Stimulated activated CD4-positive, alpha-beta T cell treated with anti-CD3 and anti-CD28 coated beads, Interleukin-15, amount 100 ng/mL, for 1 hour (primary cell): ENCODE measurements at places on chromosomes 5 and 9.

DNA sequence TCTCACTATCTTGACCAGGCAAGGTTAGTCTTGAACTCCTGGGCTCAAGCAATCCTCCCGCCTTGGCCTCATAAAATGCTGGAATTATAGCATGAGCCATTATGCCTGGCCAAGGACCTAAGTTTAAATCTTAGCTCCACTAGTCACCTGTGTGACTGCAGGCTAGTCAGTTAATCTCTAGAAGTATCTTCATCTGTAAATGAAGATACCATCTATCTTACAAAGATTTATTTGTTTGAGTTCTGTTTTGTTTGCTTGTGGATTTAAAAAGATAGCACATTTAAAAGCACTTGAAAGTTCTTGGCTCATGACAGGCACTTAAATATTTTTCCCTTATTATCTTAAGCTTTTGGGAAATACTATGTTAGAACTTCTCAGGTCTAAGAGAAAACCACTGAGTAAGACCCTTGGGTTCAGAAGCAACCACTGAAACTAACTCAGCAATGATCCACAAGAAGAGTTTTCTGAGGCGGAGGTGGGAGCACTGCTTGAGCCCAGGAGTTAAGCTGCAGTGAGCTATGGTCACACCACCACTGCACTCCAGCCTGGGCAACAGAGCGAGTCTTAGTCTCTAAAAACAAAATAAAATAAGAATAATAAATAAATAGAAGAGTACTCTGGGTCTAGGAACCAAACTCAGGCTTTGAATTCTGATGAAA lies 19.1 kb downstream of the TMEM245 start:
- DNase-seq, result no peak

DNA sequence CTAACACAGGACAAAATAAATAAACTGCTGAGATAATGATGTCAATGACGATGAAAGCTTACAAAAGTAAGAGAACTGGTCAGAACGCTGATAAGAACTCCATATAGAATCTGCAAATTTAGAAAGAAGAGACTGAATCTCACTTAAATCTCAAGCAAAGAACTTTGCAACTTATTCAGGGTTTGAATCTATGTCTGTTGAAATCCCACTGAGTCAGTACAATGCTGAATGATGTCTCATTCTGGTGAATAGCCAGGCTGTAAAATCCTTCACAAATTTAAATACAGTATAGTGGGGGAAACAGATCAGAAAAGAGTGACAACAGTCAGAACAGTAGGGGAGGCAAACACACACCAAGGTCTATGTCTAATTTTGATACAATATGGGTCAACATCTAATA lies 38.9 kb upstream of the NR3C1 start:
- no peak for DNase-seq

DNA sequence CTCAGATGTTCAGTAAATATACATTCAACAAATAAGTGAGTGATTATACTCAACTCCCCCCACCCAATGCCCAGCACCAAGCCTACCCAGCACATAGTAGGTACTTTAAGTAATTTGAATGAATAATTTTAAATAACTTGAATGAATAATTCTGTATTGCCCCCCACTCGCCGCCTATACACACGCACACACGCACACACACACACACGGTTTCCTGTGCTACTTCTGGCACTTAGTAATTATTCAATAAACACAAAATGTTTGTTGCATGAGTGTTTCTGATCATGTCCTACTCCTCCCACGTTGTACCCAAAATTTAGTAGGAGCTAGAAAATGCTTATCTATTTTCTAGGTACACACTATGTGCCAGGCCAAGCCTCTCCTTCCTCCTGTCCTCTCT lies 16.2 kb downstream of the PCDH12 start:
- no peak for DNase-seq

DNA sequence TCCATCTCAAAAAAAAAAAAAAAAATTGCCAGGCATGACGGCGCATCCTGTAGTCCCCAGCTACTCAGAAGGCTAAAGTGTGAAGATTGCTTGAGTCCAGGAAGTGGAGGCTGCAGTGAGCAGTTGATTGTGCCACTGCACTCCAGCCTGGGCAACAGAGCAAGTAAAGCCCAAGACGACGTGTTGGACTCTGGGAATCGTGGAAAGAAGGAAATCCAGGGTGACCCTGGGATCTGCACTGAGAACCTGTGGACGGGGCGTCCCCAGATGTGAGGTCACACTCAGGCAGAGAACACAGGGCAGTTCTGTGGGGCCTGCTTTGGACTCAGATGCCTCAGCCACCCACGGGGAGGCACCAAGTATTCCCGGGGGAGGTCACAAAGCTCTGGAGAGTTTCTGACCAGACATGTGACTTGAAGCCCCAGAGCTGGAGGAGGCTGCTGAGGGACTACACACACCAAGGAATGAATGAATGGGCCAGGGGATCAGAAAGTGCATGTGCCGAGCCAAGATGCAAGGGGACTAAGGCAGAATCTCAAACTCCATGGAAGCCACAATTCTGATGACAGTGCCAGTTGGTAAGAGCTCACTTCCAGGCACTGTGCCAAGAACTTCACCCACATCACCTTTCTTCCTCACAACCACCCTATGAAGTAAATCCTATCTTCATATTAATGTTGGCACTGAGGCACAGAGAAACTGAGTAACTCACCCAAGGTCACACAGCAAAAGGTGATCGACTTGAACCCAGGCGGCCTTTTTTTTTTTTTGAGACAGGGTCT lies 12.9 kb downstream of the DYNC2I2 start:
- no peak for DNase-seq

DNA sequence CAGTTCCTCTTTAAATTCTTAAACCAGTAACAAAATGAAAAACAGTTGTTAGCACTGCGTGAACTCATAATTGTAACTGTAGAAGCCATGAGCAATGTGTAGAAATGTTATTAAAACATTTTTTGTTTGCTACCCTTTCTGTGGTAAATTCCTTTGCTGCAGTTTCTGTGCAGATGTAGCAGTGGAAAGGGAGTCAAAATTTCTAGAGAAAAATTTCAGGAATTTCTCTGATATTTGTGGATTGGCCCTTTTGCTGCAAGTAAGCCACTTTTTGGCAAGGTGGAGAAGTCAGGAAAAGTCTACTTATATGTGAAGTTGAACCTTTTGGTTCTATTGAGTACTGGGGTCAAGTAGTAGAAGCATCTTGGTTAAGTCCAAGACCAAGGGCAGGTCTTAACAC lies 10.1 kb downstream of the FBXL7 start:
- DNase-seq, result no peak

GRCh38 chr5:138668451-138669380 lies 84.5 kb upstream of the CTNNA1 start:
- no peak for DNase-seq
